ENCODE measurements at places on chromosomes 12 and 14.

DNA sequence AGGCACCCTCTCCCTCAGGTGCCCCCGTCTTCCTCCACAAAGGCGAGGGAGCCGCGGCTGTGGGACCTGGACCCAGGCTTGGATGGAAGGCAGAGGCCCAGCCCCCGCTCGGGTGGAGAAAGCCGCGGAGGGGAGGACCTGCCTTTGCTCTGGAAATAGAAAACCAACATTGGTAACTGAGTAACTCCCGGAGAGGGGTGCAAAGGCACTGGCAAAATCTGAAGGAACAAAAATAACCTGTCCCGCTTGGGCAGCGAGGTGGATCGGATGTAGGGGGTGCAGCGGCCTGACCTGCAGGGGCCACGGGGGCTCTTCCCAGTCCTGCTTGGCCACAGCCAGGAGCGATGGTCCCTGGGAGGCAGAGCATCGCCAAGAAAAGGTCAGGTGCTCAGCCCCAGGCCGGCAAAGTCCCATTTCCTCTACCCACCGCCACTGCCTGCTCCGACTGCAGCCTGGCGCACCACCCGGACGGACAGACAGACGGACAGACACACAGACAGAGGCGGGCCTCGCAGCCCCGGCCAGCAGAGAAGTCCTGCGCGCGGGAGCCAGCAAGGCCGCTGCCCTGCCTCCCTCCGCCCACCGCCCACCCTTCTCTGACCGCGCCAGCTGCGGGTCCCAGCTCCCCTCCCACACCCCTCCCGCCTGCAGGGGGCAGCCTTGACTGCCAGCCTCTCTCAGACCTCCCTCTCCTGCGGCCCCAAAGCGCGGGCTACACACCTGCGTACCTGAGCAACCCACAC is 21.4 kb upstream of the TMEM106C start:
- peak; percentile 19 for DNase-seq

GRCh38 chr12:113093409-113094101 is 37.0 kb downstream of the DTX1 start:
- no peak for DNase-seq

DNA sequence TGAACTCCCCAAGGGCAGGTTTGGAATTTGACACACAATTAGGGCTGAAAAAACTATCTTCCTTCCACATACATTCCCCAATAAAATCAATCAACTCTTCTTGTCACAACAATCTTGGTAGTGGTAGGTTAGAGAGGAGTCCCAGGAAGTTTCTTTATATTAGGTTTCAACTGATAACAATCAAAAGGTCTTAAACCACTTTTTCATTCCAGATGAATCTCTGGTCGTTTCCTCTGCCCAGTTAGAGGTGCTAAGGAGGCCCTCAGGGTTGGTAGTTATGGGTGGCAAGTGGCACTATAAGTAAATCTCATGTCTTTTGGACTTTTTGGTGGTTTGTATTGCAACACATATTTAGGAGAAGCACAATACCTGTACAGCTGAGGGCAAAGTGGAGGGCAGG is 1.7 kb upstream of the SLC38A2 start:
- DNase-seq, result no peak

DNA sequence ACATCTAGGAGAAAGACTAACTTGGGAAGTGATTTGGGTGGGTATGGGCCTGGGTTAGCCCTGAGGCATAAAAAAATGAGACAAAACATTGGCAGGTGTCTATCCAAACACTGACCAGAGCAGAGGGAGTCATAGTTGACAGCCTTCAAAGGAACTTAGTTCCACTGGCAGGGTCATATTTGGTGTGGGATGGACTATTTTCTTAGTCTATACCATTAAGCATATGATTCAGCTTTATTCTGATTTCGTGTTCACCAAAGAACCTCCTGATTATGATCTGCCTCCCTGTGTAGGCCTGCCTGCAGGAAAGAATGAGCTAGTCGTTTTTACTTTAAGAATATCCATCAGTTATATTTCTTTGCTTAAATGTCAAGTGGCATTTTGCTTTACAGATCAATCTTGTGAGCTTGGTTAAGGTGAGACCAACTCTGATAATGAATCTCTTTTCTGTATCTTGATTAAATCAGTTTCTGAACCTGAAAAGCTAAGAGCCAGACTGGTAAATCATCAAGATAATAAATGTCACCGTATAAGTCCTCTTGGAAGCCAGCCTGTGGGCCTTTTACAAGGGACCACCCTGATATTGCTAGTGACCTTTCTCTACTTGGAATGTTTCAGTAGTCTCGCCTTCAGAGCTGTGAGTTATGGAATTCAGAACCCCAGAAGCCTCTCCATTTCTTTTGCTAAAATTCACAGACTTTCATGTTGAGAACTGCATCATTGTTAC is 182.9 kb downstream of the MON2 start:
- DNase-seq, result no peak

GRCh38 chr12:32755051-32755653 is 545 bp downstream of the YARS2 start:
- DNase-seq, result peak; percentile 67

GRCh38 chr12:101777485-101777884 is 38.2 kb upstream of the SYCP3 start:
- DNase-seq, result no peak

DNA sequence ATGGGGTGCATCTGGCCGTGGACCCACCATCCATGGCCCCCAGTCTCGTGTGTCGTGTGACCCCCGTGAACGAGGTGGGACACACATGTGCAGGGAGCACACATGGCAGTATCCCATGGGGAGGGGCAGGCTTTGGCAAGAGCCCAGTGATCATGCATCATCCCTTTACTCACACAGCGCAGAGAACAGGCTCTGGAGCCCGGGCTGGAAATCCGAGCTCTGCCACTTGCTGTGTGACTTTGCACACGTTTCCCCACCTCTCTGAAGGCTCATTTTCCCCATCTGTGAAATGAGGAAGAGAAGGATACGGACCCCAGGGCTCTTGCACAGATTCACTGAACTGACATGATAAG is 119.9 kb downstream of the PHETA1 start:
- no peak for DNase-seq
